Renal cortical epithelial cell (primary cell): ENCODE measurements at places on chromosomes 4 and X. TPM values are rescaled to one million over a fixed set of nuclear protein-coding genes. Genes with fewer than 3 reads are reported as not detected.

- DNase-seq, result no peak
Observed at GRCh38 chr4:182978152-182978827, 61.1 kb upstream of the DCTD start.

The ARMCX1 gene
- total RNA-seq, result 28.1 and 29.2 TPM in 2 replicates

The SHOX gene
- total RNA-seq, result not detected in 2 replicates

- peak; percentile 77 for DNase-seq
Observed at GRCh38 chrX:73916931-73917667, 354.1 kb downstream of the CHIC1 start.

DNA sequence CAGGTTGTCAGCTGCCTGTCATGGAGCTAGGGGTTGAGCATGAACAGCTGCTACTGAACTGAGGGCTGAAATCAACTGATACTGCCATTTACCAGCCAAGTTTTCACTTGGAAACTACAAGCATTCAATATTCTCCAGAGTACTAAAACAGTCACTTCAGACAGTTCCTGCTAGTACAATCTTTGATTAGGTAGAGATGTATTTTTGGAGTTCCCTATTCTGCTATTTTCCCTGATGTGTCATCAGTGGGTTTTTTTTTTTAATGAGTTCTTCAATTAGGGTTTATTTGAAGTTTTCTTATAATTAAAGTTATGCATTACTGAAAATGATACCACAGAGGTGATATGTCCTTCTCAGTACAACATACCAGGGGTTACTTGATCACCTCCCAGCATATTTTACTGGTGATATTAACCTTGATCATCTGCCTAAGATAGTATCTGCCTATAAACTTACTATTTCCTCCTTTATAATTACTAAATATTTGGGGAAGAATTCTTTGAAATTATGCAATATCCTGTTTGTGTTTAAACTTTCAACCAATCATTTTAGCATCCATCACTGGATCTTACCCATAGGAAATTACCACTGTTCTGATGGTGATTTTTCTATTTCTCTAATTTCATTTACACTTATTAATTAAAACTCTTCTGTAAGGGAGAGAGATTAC lies 13.6 kb downstream of the PDCL2 start:
- no peak for DNase-seq

GRCh38 chrX:118373538-118373937 lies 27.6 kb downstream of the WDR44 start:
- peak; percentile 37 for DNase-seq

DNA sequence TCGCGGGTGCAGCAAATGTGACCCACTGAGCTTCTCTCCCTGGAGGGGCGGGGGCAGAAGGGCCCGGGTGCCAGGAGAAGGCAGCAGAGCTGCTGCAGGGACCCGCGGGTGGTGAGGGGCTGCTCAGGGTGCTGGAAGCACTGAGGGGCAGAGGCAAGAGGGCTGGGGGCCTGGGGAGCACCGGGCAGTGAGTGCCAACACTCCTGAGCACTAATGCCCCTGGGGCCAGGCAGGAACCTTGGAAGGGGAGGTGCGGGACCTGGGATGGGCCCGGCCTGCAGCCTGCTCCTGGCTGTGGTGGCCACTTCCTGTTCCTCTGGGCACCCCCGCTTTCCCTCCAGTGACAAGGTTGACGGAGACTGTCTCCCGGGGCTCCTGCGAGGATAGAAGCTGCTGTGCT lies 66.5 kb upstream of the ADRA2C start:
- no peak for DNase-seq

DNA sequence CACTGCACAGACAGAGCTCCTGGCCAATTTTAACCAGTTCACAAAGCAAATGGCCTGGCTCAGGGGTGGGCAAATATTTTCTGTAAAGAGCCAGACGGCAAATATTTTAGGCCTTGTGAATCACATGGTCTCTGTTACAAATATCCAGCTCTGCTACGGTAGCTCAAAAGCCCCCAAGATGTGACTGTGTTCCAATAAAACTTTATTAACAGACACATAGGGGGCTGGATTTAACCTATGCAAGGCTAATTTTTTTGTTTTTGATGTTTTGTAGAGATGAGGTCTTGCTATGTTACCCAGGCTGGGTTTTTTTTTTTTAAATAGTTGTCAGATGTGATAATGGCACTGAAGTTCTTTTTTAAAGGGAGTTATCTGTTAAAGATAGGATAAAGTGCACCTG lies 65.4 kb downstream of the PRKX start:
- DNase-seq, result no peak

DNA sequence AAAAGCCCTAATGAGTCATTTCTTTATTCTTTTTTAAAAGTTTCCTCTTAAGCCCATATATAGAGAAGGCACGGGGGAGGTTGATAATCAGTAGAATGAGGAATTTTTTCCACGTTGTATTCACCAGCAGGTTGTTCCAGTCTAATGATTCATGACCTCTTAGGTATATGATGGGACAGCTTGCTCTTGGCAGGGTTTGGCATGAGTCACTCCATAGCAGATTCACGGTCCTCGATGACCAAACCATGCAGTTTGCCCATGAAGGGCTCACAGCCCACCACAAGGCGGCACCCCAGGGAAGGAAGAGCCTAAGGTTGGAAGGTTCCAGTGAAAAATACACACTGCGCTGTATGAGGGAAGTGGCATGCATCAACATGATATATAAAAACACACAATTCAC lies 623.8 kb upstream of the DIPK2B start:
- peak; percentile 97 for DNase-seq

The ANXA3 gene
- 195 and 668 TPM in 2 replicates for total RNA-seq

DNA sequence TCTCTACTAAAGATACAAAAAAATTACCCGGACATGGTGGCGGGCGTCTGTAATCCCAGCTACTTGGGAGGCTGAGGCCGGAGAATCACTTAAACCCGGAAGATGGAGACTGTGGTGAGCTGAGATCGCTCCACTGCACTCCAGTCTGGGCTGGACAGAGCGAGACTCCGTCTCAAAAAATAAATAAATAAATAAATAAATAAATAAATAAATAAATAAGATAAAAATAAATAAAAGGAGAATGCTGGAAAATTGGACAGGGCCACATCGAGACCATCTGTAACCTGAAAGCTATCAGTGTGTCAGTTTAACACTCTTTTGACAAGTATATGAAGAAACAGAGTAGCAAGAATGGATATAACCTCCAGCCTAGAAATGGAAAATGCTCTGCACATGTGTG lies 15.7 kb upstream of the FAT1 start:
- DNase-seq, result no peak

GRCh38 chrX:136810493-136810892 lies 29.8 kb upstream of the ARHGEF6 start:
- no peak for DNase-seq

DNA sequence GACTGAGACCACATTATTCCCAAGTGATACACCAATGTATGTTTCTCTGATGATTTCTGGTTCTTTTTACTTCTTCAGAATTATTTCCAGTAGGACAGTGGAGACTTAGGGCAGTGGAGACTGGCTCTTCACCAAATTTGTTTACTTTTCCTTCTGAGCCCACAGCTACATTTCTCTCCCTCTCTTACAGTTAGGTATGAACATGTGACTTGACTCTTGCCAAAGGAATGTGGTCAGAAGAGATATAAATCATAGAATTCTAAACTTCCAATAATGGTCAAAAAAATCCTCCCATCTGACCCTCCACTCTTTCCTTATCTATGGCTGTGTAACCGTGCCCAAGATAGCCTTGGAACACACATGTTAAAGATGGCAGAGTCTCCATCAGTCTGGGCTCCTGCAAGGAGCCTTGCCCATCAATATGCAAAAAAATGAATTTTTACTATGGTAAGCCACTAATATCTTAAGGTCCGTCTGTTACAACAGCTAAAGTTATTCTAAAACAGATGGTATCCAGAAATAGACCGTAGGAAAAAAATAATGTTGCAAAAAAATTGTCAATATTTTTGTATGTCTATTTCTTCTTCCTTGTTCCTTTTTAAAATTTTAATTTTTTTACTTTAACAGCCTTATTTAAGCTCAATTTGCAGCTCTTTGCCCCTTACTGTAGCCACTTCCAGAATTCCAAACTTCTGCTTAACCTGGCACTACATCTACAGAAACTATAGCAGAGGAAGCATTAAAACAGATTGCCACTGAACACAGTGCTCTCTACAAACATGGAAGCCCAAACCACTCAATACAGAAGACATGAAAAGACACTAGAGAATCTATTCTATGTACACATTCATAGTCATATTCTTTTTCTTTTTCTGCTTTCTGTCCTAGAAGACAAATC lies 260.7 kb downstream of the COL25A1 start:
- no peak for DNase-seq

The GLOD5 gene
- not detected in 2 replicates for total RNA-seq

The COMMD8 gene
- 56.8 and 78.8 TPM in 2 replicates for total RNA-seq

- no peak for DNase-seq
Observed at GRCh38 chrX:38646129-38646528, 84.8 kb downstream of the TSPAN7 start.

GRCh38 chr4:171812665-171813525 lies at the start of gene GALNTL6:
Gene GALNTL6, plus strand, starts transcription at chr4:171813404.
- DNase-seq, result no peak

The CCKAR gene
- 0.05 TPM in 1 of 2 replicates, not detected in the other for total RNA-seq

- DNase-seq, result no peak
Observed at GRCh38 chrX:13389501-13389900, 69.6 kb upstream of the ATXN3L start.

The YTHDC1 gene
- total RNA-seq, result 33.2 and 85.3 TPM in 2 replicates

The NPY1R gene
- total RNA-seq, result 2.4 and 21.1 TPM in 2 replicates

GRCh38 chr4:1559896-1560650 lies 124.0 kb downstream of the FAM53A start:
- no peak for DNase-seq

The NLGN4X gene
- total RNA-seq, result under 0.01 and 0.94 TPM in 2 replicates

GRCh38 chr4:77771566-77771965 lies 47.6 kb downstream of the CNOT6L start:
- no peak for DNase-seq

The ATOH1 gene
- total RNA-seq, result not detected in 2 replicates

The HDAC8 gene
- 28.0 and 48.0 TPM in 2 replicates for total RNA-seq

The NELFA gene
- 10.2 and 19.1 TPM in 2 replicates for total RNA-seq

- peak; percentile 63 for DNase-seq
Observed at GRCh38 chrX:20361081-20361889, 94.6 kb upstream of the RPS6KA3 start.

GRCh38 chrX:134484039-134484438 lies 24.1 kb downstream of the HPRT1 start:
- DNase-seq, result peak; percentile 67
